ENCODE measurements at places on chromosomes 2 and 18.
A peak's percentile ranks its signal among the peaks of the same experiment; 100 is the strongest.

- DNase-seq = no peak
These were observed 5.0 kb upstream of the SP100 start for GRCh38 chr2:230410861-230411569.

DNA sequence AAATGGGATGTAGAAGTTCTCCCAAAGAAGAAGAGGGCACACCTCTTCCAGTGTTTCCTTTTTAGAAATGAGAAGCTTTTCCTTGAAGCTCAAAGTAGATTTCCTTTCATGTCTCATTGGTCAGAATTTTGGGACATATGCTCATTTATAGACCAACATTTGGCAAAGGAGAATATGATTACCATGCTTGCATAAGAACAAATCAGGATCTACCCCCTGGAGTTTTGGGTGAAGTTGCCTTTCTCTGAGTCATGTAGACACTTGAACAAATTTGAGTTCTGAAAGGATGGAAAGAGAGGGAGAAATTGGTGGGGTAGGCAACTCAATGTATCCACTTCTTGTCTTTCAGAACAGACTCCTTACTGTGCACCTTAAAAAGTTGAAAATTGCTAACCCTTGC, 409.0 kb downstream of the SLC4A3 start:
- no peak for DNase-seq

- no peak for DNase-seq
These were observed 6.7 kb downstream of the TGIF1 start for GRCh38 chr18:3456686-3457069.

DNA sequence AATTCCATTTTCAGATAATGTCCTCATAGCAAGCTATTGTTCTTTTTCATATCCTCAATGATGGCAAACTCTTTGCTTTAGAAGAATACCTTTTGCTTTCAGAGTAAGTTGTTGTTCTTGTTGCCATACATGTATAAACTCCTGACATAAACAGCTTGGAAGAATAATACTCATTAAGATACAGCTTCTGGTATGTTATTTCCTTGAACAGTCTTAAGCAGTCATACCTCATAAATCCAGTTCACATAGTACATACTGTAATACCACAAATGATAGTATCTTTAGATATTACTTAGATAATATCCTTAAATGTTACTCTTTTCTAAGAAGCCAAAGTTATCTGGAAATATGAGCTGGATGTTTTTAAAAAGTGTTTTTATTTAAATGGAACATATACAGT, 23.2 kb downstream of the METTL8 start:
- DNase-seq = no peak

DNA sequence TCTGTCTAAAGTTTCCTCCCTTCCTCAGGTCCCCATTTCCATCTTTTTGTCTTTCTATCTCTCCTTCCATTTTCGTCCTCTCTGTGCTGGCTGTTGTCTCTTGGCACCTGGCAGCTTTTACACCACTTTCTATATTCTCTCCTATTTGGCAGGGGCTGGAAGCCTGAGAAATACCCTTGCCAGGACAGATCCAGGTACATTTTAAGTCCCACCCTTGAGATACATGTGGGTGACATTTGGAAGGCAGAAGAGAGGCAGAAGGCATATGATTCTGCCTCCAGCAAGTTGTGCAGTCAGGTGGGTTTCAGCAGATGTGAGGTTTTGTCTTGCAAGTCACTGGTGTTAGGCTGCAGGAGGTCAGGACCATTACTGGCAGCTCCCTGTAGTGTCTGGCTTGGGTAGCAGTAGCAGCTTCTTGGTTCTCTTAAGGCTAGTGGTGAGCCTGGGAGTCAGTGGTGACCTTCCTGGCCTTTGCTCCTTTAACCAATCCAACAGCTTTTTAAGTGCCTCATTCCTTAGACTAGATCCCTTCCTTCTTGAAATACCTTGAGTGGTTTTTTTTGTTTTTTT, 90.1 kb downstream of the CAPN13 start:
- DNase-seq = no peak

- DNase-seq = no peak
These were observed 132.2 kb downstream of the BIRC6 start for GRCh38 chr2:32489061-32489460.

DNA sequence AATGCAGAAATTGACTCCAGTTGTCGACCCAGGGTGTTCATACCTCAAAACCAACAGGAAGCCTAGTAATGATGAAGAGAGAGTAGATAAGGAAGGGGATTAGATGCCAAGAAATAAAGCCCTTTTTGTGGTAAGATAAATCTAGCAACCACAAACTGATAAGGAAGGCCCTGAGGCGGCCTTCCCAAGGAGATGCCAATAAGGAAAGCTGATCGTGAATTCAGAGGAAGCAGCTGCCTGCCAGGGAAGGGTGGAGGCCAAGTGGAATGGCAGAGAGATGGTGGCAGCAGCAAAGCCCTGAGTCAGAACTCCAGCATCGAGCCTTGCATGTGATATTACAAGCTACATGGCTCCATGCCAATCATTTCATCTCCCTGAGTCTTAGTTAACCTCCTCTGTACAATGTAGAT, 126.3 kb downstream of the IRS1 start:
- DNase-seq = no peak

DNA sequence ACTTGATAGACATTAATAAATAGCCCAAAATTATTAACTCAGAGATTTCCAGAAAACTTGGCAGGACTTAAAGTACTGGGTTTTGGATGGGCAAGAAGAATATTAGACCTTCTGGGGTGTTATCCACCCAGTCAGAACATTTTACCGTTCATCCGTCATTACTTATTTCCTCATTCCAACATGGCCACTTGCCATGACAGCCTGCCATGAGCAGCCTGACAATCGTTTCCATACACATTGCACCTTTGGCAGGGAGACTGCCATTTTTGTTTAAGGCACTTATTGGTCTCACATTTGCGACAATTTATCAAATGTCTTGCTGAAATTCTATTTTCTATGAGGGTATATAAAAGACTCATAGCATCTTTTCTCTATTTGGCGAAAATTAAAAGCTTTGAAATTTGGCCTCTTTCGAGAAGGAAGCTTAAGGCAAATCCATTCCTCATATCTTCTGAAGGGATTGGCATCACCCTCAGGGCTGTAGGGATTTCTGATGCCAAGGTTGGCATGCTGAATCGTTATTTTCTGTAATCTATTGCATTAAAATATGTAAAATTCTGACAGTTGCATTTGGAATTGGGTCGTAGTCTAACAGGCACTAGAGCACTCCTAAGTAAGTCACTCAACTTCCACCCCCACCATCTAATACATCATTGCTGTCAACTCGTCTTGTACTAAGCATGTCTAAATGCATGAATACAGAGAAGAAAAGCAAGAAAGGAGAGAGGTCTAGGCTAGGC, 406.3 kb upstream of the PIK3C3 start:
- DNase-seq = no peak

DNA sequence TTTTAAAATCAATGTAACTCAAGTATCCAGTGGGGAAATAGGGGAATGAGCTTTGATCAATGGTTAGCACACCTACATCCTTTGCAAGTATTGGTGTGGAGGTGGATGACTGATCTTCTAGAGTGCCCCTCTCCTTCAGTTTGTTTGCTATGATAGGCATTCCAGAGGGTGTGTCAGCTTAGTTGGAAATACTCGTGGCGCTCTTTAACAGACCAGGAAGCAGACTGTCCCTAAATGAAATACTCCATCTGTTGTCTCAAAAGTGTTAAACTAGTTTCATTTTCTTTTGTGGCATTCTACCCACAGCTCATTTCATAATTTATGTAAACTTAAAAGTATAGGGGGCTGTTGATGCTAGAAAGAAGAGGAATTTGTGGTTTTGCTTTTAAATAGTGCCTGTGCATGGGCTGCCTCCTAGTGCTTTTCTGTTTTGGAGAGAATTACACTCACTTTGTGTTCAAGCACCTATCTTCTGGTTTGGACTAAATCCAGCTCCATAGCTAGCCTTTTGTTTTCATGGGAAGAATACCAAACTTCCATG, 66.2 kb downstream of the STAT1 start:
- DNase-seq = peak; percentile 43

GRCh38 chr2:174572556-174572955, 25.0 kb downstream of the WIPF1 start:
- no peak for DNase-seq

- DNase-seq = no peak
These were observed 76.0 kb downstream of the CEP192 start for GRCh38 chr18:13067124-13067523.

GRCh38 chr2:238872026-238872425, 24.1 kb downstream of the TWIST2 start:
- DNase-seq = no peak

DNA sequence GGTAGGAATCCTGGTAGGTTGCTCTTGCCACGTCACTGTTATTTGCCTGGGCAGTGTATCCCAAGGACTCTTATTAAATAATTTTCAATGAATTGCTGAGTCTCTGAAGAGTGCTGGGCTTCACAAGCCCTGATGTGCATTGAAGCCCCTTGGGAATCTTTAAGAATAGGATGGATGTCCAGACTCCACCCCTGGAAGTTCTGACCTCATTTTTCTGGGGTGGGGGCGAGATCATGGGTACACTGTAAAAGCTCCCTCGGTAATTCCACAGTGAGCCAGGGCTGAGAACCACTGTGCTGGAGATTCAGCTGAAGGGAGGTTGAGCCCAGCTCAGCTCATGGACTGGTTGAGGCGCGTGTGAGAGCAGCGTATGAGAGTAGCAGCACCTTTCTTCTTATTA, 140.2 kb downstream of the PIEZO2 start:
- DNase-seq = no peak

DNA sequence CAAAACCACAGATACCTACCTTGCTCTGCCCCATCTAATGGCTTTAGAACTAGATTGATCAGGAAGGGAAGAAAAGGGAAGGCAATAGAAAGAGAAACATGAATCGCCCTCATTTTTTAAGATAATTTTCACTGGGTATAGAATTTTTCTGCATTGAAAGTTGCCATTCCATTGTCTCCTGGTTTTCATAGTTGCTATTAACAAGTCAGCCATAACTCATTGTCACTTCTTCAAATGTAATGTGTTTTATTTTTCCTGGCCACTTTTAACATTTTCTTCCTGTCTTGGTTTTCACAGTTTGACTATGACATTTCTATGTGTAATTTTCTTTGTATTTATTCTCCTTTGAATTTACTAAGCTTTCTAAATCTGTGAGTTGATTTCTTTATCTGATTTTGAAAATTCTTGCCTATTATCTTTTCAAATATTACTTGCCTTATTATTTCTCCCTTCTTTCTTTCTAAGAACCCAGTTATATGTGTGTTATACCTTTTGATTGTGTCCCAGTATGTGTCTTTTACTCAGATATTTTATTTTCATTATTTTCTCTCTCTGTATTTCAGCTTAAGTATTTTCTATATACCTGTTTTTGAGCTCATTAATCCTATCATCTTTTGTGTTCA, 85.5 kb upstream of the GLI2 start:
- DNase-seq = no peak

DNA sequence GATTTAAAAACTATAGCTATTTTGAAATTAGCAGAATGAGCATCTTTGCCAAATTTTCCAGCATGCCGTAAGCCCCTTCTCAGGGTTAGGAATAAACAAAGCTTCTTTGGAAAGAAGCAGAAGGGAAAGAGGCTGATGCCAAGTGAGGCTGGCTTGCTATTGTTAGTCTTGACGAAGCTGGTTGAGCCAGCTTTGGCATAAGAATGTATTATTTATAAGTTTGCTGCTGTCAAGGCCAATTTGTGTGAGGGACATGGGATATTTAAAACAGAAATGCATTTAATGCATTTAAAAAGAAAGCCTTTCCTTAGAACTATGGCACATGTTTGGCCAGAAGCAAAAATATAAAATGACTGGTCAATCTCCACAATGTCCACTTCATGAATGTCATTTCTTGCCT, 52.5 kb upstream of the TTN start:
- DNase-seq = no peak

GRCh38 chr2:8039732-8040131, 642.1 kb upstream of the ID2 start:
- no peak for DNase-seq

GRCh38 chr2:221103930-221104329, 468.2 kb downstream of the EPHA4 start:
- DNase-seq = no peak

GRCh38 chr2:120018549-120018948, 5.7 kb downstream of the EPB41L5 start:
- no peak for DNase-seq

DNA sequence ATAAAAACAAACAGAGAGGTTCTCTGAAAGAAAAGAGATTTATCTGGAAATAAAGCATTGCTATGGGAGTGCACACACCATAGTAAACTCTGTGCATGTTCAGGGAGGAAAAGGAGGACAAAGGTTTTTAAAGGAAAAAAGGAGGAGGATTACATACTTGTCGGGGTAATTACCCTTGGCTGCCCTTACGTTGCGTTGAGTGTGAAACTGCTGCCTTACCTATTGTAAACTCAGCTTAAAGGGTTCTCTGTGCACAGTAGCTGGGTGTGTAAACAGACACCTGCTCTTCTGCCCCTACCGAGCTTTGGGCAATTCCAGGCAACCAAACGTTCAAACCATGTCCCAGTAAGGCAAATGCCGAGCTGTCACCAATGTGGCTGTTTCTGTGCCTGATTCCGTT, 29.6 kb upstream of the PXDN start:
- no peak for DNase-seq

DNA sequence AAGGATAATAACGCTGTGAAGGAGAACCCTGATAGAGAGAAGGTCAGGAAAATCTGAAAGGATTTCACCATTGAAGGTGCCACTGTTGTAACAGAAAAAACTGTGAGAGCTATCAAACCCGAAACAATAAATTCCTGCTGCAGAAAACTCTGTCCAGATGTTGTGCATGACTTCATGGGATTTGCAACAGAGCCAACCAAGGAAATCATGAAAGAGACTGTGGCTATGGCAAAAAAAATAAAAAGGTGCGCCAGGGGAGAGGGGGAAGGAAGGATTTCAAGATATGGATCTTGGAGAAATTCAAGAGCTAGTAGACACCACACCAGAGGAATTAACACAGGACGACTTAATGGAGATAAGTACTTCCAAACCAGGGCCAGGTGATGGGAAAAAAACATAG, 88.0 kb downstream of the LDLRAD4 start:
- no peak for DNase-seq

DNA sequence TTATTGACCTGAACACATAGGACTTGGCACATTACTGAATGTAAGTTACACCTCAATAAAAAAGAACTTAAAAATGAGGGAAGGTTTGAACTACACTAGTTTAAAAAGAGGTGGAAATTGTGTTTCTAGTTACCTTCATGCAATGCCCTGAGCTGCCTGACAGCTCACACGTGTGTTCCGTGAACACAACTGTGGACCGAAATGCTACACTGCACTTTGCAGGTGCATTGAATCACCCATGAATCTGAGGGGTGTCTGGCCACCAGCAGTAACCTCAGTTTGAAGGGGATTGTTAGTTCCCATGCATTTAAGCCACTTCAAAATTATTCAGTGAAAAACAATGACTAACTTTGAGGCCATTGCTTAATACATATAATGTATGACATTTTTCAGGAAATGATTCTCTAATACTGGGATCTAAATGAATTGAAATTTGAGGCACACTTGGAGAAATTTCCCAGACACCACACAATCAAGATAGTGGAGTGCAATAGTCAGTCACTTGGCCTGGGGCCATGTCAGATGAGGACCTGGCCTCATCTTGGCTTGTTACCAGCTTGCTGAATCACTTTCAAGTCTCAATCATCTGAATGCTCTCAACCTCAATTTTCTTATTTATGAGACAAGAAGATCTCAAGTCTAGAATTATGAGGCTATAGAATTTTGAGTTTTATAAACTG, 59.3 kb downstream of the MYL12B start:
- no peak for DNase-seq

GRCh38 chr18:48100165-48100575, 169.7 kb upstream of the SMAD2 start:
- peak; percentile 52 for DNase-seq

GRCh38 chr18:60596928-60597327, 224.4 kb upstream of the MC4R start:
- no peak for DNase-seq
